Right renal pelvis (tissue), 4 donors: ENCODE measurements at places on chromosomes 1 and 21. TPM values are rescaled to one million over a fixed set of nuclear protein-coding genes. Genes with fewer than 3 reads are reported as not detected.

The RNF223 gene
- 0.14 TPM for polyA plus RNA-seq

- no peak for DNase-seq
These were observed 7.7 kb upstream of the LAMB3 start for GRCh38 chr1:209659909-209660308.

The OR6N1 gene
- polyA plus RNA-seq = not detected

- no peak for DNase-seq
These were observed 108.8 kb downstream of the TNFSF18 start for GRCh38 chr1:172941945-172942344.

The TEKT2 gene
- 12.0 TPM for polyA plus RNA-seq

DNA sequence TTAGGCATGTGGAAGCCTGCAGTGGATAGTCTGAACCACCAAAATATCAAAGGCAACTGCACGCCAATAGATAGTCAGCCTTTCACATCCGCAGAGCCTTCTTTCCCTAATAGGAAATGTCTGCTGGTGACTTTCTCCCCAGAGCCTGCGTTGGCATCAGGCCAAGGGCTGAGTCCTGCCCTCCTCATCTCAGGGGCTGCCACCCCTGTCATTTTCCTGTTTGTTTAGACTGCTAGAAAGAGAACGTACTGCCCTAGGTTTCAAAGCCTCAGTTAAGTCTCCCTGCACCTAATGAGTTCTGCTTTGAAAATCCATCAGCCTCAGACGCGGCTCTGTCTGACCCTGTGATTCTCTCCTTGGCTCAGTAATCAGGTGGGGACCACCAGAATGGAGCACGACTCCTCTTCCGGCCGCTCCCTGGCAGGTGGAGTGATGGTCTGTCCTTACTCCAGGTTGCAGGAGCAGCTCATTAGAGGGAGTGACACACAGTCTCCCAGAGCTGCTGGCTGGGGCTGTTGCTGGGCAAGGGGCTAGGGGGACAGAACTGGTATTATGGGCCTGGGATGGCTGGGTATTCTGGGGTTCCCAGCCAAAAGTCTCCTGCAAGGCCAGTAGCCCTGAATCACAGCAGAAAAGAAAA, 27.3 kb downstream of the STUM start:
- DNase-seq = no peak

GRCh38 chr1:9482403-9482802, 56.9 kb upstream of the SLC25A33 start:
- no peak for DNase-seq

DNA sequence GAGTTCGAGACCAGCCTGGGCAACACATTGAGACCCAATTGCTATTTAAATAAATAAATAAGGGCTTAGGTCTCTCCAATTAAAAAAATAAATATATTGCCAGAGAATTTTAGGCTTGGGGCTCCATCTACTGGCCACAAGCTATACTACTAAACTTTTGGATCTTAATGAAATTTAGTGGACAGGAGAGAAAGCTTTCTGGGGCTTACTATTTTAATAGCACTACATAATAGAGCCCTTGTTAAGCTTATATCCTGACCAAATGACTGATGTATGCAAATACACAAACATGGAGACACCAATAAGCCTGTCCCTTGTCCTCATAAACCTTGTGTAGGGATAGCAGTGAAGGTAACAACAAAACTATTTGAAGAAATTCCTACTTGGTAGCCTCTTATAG, 18.4 kb downstream of the CCT3 start:
- DNase-seq = no peak

GRCh38 chr1:68228851-68229250, 3.5 kb downstream of the WLS start:
- DNase-seq = no peak

The SPATA21 gene
- not detected for polyA plus RNA-seq

- DNase-seq = no peak
These were observed 784 bp upstream of the KCND3 start for GRCh38 chr1:111990026-111990877.

The ILF2 gene
- 285 TPM for polyA plus RNA-seq

- DNase-seq = no peak
These were observed 1.9 kb upstream of the MYOC start for GRCh38 chr1:171654201-171654941.

The ALPL gene
- 34.2 TPM for polyA plus RNA-seq

- no peak for DNase-seq
These were observed 8.2 kb upstream of the SSX2IP start for GRCh38 chr1:84698151-84699110.

- no peak for DNase-seq
These were observed 3.7 kb downstream of the ARHGEF16 start for GRCh38 chr1:3457910-3458883.

DNA sequence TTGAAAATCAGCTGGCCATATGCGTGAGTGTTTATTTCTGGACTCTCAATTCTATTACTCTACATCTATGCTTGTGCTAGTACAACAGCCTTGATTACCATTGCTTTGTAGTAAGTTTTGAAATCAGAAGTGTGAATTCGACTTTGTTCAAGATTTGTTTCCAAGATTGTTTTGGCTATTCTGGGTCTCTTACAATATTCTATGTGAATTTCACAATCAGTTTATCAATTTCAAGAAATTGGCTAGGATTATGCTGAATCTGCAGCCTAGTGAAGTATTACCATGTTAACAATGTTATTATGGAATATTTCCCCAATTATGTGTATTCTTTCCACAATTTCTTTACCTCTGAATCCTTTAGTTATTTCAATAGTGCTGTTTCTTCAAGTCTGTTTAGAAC, 19.5 kb downstream of the SFPQ start:
- no peak for DNase-seq

DNA sequence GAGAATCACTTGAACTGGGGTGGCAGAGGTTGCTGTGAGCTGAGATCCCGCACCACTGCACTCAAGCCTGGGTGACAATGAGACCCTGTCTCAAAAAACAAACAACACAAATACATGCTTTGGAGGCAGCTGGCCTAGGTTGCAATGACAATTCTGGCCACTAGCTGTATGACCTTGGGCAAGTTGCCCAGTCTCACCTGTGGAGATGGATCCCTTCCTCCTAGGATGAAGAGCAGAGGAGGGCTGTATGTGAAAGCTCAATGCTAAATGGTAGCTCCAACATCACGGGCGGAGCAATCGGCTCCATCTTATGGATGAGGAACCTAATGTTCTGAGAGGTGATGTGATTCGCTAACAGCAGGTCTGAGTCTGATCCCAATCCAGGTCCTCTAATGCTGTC, 20.6 kb downstream of the ADORA1 start:
- no peak for DNase-seq

DNA sequence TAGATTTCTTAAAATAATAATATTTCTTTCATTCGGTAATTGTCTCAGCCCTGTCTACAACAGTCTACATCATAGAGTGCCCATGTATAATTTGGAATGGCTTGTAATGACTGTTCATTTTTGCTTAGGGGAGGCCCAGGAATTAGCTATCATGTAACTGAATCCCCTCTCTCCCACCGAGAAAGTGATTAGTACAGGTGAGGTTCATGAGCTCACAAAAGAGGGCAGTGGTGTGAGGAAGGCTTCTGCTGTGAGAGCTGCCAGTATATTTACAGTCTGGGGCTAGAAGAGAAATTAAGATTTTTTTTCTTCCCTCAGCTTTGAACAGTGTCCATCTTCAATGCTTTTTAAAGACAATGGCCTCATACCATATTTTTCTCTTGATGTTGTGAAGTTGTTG, 340.7 kb downstream of the ADGRL2 start:
- no peak for DNase-seq

- DNase-seq = no peak
These were observed 33.5 kb upstream of the UTS2 start for GRCh38 chr1:7886405-7886745.

DNA sequence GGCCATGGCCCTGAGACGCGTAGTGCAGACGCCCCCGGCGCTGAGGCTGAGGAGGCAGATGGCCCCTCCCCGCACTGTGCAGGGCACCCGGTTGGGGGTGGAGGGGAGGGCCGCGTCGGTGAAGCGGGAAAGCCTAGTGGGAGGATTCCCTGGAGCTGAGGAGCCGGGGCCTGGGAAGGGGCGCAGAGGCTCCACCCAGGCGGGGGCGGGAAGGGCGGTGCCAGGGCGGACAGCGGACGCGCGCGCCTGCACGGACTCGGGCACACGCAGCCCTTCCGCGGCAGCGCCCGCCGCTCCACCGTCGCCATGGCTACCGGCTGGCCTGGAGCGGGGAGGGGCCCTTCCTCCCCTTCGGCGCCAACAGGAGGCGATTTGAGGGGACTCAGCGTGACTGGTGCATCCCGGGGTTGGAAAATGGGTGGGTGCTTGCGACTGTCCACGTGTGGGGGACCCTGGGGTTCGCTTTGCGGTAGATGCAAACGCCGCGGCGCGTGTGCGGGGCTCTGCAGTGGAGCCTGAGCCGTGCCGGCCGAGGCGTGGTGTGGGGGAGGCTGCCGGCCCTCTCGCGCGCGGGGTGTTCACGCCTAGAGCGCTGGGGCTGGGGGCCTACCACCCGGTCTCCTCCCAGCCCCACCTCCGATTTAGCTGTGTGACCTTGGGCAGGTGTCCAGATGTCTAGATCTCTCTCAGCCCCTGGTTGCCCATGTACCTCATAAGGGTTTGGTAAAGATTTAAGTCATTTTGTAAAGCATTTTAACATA, 35.1 kb downstream of the PTPRF start:
- no peak for DNase-seq

- DNase-seq = no peak
These were observed 52.3 kb downstream of the BCAR3 start for GRCh38 chr1:93629101-93630059.

GRCh38 chr1:105886309-105886708, 1170.2 kb upstream of the PRMT6 start:
- no peak for DNase-seq

DNA sequence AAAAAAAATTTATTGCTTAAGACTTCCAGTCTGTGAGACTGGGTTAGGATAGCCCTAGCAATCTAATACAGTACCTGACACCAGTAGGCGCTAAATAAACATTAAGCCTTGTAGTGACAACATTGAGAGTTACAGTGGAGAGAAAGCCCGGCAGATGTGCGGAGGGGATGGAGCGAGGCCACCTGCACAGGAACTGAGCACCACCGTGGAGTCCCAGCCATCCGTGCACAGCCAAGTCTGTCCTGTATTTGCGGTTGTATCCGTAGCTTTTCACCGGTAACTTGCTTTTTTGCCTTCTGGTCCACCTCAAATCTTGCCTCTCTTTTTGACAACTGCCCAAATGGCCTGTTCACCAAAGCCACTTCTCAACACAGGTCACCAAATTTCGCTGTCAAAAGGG, 260.1 kb downstream of the GPATCH2 start:
- no peak for DNase-seq

DNA sequence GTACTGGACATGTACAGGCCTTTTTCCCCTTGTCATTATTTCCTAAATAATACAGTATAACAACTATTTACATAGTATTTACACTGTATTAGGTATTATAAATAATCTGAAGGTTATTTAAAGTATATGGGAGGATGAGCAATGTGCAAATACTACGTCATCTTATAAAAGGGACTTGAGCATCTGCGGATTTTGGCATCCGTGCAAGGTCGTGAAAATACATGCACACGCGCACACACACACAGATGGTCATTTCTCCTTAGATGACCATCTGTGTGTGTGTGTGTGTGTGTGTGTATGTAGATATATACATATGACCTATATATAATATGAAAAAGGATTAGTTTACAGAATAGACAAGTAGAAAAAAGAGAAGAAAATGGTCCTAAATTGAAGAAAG, 15.4 kb downstream of the ALG14 start:
- no peak for DNase-seq
